Common myeloid progenitor, CD34-positive (primary cell): ENCODE measurements at places on chromosomes 1 and 21.

DNA sequence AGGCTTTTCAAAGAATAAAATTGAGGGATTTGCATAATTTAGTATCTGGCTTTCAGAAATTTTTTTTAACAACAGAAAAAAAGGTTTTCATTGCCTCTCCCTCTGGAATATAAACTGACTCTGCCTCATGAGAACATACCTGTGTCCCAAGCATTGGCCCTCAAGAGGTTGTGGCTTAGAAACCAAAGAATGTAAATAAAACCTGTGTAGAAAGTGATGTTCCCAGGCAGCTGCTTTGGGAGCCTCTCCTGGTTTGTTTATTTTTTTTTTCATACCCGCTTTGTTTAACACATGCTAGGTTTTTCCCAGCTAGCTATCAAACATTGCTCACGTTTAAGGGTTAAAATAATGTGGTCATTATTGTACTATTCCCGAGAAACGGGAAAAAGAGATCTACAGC, 40.5 kb upstream of the IFNAR2 start:
- DNase-seq: no peak

DNA sequence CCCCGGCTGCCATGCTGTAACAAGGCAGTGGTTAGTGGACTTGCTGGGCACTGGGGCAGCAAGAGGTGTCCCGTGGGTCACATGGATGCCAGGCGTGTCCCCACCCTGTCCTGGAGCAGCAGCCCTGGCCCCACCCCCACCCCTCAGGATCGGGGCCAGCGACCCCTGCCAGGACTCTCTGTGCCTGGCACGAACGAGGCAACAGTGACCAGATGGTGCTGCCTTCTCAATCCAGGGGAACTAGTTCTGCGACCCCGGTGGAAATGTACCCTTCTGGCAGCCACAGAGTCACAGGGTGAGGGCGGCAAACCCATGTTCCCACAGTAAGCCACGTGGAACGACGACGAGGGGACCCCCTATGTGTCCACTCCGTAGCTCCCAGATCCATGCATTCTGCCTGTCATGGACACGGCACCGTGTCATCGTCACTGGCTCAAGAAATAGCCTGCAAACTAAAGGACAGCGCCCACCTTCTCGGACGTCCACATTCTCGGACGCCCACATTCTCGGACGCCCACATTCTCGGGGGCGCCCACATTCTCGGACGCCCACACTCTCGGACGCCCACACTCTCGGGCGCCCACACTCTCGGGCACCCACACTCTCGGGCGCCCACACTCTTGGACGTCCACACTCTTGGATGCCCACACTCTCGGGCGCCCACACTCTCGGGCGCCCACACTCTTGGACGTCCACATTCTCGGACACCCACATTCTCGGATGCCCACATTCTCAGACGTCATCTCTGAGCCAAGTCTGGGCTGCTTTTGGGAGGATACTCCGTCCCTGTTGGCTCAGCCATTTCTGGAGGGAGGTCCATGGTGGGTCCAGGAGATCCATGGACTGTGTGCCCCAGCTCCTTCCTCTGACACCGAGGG, 19.6 kb upstream of the ACTRT2 start:
- DNase-seq: no peak

DNA sequence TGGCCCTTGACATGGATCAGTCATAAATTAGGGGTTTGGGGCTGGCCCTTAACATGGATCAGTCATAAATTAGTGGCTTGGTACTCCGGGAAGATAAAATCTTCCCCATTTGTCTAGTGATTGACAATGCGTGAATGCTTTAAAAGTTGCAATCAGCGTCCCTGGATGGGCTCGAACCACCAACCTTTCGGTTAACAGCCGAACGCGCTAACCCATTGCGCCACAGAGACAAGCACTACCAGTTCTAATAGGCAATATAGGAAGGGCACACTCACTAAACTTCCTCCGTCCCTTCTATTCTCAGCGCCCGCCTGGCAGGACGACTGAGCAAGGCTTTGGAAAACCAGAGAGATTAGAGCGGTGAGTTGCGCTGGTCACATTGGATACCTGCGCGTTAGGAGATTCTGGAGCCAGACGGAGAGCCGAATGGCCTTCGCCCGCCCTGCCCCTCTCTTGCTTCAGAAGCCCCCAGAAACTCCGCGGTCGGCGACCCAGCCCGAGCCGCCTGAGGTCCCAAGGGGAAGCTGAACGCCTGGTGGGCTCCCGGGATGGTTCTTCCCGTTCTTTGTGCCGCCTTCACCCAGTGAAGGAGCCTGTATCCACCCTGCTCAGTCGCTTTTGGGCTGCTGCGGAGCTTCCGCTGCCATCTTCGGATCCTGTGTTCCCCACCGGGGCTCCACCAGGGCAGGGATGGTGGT, 235.9 kb downstream of the FAM72C start:
- DNase-seq: no peak

DNA sequence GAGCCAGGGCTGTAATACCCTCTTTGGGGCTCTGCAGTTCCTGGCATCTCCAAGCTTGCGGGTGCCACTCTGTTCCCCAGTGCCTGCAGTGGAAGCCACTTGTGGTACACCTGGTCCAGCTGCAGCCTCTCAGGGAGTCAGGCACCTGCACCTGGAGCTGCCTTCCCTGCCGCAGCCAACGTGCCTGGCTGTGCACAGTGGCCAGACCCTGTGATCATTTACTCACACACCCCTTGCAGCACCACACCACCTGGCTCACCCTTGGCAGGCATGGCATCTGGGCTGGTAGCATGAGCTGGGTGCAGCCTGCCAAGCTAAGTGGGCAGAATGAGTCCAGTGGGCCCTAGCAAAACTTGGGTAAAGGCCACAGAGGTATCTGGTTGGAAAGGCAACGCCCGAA, 51.1 kb upstream of the NTPCR start:
- DNase-seq: no peak

GRCh38 chr1:112877750-112878149, 78.2 kb downstream of the SLC16A1 start:
- no peak for DNase-seq

- no peak for DNase-seq
Observed at GRCh38 chr1:198298640-198299039, 141.8 kb downstream of the NEK7 start.

GRCh38 chr1:212217633-212218032, 67.6 kb upstream of the PPP2R5A start:
- DNase-seq: no peak

DNA sequence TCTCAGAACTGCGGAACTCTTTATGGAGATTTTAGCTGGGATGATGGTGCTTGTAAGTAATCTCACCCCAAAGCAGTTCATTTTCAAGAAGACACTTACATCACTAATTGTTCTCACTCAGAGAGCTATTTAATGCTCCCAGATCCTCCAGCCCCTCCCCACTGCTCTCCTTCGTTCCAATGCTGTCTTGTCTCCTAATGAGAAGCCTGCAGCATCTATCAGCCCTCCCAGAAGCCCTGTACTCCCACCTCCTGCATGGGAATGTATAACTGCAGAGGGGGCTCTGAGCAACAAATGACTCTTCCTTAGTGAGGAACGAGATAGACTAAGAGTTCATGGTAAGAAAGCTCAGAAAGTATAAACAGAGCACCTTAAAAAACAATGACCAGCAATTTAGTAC, 377.4 kb upstream of the RUNX1 start:
- no peak for DNase-seq

- DNase-seq: no peak
Observed at GRCh38 chr1:99445486-99445885, 181.2 kb downstream of the PLPPR4 start.

DNA sequence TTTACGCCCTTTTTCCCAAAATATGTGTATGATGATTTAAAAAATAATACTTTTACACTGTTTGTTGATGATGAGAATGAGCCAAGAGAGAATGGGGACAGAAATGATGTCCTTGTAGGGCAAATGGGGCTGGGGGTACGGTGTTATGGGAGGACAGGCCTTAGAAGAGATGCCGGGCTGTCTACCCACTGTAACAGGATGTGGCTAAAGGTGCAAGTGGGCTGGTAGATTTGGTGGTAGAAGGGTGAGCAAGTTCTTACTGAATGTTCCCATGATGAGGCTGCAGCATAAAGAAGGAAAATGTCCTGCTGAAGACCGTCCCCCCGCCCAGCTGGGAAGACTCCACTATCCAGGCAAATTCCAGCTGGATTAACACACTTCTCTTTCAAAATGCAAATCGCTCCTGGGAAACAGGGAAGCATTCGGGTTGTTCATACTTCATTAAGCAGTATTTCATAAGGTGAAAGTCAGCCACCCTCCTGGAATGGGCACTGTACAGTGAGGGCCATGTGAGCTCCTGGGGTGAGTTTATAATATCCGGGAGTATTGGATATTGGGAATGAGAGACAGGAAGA, 14.0 kb downstream of the GPA33 start:
- no peak for DNase-seq

GRCh38 chr1:22031214-22031962, 21.1 kb upstream of the CDC42 start:
- DNase-seq: peak; percentile 61

DNA sequence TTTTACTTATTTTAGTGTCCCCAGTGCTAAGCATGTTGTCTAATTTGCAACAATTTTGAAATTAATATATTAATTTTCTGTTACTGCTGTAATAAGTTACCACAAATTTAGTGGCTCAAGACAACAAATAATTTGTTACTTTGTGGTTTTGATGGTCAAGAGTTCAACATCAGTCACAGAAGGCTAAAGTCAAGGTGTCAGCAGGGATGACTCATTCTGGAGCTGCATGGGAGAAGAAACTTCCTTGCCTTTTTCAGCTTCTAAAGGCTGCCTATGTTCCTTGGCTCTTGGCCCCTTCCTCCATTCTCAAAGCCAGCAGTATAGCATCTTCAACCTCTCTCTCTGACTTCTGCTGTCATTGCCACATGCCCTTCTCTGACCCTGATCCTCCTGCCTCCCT, 271.8 kb downstream of the HLX start:
- no peak for DNase-seq

DNA sequence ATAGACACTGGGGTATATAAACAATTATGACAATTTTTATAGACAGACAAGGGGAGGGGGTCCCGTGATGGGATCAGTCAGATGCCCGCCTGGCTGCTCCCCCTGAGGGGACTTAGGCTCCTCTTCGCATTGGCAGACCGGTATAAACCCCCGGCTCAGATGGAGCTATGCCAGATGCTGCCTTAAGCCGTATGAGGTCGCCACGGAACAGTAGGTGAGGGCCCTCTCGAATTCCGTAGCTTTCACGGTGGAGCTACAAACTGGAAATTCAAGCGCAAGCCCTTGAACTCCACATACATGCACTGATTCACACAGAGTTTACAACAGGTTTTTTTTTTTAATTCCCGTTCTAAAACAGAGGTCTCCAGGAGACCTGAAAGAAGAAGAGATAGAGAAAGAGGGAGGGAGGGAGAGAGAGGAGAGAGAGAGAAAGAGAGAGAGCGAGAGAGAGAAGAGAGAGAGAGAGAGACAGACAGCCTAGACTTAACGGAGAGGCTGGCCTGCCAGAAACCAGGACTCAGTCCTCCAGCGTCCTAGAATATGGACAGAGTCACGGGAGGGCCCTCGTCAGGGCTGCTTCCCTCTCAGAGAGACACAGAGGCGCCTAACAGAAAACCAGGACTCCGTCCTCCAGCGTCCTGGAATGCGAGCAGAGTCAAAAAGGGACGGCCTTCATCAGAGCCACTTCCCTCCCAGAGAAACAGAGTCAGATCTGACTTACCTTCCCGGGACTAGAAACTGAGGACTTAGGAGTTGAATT, 24.4 kb upstream of the TMEM54 start:
- peak; percentile 66 for DNase-seq

GRCh38 chr1:67897270-67897949, 64.1 kb upstream of the GNG12 start:
- DNase-seq: no peak

DNA sequence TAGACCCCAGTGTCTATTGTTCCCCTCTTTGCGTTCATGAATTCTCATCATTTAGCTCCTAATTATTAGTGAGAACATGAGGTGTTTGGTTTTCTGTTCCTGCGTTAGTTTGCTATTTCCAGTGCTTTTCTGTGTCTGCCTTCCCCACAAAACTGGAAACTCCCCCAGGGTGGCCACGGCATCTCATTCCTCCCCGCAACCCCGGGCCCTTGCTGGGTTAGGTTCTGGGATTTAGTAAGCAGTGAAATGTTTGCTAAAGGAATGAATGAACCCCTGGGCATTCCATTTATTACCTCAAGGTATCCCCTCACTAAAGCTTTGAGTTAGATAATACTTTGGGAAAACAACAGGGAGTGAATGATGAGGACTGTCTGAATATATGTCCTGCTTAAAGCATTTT, 142.9 kb downstream of the GLUL start:
- no peak for DNase-seq

DNA sequence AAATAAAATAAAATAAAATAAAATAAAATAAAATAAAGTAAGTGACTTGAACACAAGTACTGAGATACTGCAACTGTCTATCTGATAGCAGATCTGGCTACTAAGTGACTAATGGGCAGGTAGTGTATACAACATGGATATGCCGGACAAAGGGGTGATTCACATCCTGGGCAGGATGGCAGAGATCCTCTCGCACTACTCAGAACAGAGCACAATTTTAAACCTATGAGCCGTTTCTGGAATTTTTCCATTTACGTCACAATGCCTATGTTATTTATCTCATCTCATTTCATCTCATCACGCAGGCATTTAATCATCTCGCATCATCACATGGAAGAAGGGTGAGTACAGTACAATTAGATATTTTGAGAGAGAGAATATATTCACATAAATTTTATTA, 233.3 kb upstream of the COA6 start:
- no peak for DNase-seq

GRCh38 chr1:241419986-241420385, 63.0 kb upstream of the RGS7 start:
- DNase-seq: no peak

GRCh38 chr1:243420016-243420945, 164.4 kb downstream of the SDCCAG8 start:
- DNase-seq: peak; percentile 28

GRCh38 chr1:82634266-82634665, 833.5 kb downstream of the ADGRL2 start:
- DNase-seq: no peak
